ENCODE measurements at places on chromosomes 6 and 20.

DNA sequence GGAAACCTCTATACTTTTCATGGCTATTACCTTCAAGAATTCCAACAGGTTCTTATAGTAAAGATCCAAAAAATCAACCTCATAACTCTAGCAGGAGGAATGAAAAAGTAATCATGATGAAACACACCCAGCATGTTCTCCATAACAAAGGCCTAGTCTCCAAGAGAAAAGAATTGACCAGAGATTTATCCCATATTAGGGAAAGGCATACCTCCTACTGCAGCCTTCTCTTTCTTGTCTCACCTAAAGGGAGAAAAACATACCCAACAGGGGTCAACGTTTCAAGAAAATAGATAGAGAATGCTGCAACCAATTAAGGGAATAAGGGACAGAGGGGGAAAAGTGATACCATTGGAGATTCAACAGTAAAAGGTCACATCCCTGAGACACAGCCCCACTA is 262.5 kb downstream of the FRK start:
- DNase-seq: no peak

GRCh38 chr20:29689411-29690225 is 1567.8 kb upstream of the DEFB115 start:
- DNase-seq: peak; percentile 60

DNA sequence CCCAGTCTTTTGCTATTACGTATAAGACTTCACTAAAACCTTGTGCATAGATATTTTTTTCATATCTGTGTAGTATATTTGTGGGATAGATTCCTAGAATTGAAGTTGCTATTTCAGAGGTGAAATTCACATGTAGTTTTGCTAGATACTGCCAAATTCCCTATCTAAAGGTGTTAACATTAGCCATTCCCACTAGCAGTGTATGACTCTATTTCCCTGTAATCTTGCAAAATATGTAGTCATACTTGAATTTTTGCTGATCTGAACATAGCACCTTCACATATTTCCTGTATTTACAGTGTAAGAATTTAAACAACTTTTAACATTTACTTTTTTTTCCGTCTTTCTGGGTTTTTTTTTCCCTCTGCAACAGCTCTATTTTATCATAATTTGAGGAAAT is 24.9 kb downstream of the SENP6 start:
- DNase-seq: no peak

- peak; percentile 73 for DNase-seq
Measured at GRCh38 chr6:156886409-156886808, 109.2 kb downstream of the ARID1B start.

DNA sequence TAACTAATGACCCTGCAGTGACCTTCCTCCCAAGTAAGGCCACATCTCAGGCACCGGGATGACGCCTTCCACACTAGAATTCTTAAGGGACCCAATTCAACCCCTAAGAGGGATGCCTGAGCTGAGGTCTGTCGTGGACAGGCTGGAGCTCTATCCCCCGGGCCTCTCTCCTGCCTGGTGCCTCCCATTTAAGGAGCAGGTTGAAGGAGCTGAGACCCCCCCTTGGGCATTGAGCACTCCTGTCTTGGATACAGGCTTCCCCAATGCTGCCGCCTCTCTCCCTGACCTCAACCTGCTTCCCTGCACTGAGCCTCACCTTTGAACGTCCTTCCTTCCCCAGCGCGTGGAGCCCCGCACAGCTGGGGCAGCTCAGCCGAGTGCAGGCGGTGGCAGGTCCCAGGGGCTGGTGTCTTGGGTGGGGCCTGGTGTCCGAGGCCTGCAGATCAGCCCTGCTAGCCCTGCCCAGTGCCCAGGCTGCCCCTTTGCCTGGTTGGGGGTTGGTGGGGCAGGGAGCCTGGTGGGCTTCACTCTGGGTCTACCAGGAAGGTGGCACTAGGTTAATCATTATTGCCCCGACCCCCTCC is 19.9 kb upstream of the BHLHE23 start:
- no peak for DNase-seq

DNA sequence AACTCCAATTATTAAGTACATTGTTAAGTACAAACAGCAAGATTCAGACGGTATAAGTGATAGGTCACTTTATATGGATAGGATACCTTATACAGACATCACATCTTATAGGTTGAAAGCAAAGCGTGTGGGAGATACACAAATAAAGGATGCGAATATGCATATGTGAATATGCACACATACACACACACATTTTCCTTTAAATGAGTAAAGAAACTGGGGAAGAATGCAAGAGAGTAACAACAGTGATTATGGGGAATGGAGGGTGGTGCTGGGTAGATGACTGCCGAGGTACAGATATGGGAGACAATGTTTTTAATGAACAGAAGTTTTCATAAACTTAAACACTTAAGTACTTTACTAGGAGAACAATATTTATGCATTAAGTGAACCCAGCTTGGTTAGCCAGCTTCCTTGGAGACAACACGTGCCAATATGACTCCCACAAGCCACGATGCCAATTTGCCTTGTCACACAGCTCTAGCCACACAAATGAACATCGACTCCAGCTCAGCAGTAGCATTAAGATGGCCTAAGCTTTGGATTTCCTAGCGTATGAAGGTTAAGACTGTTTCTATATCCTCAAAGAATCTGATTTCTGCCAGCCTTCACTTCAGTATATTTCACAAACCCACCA is 96.6 kb downstream of the EPB41L2 start:
- DNase-seq: no peak

DNA sequence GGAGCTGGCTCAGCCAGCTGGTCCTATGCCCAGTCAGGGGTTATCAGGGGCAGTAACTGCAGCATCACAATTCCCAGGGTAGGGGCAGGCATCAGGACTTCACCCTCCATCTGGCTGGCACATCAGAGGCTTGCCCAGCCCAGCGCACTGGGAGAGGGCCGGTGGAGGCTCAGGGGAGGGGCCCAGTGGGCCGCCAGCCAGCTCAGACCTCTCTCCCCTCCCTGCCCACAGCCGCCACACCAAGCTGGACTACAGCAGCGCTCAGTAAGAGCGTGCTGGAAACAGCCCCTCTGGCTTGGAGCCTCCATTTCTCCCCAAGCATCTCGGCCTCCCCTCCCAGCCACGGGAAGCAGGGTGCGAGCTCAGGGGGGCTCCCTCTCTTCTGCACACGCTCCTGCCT is 22.0 kb downstream of the ADA start:
- no peak for DNase-seq

- DNase-seq: no peak
Measured at GRCh38 chr20:24462460-24463010, 6.9 kb upstream of the SYNDIG1 start.

DNA sequence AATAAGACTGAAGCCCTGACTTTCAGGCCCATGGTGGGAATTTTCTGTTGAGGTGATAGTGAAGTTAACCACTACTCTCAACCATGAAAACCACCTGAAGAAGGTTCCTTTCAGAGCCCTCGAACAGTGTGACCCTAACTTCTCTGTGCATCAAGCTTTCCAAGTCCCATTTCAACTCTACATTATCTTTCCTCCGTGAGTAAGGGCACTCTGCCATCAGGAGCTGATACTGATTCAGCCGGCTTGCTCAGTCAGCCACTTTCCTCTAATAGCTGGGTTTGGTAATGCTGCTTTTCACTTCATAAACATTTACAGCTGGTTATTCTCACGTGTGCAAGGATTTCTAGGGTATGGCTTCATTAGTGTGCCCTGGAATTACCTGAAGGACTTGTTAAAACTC is 10.7 kb upstream of the SLA2 start:
- no peak for DNase-seq

DNA sequence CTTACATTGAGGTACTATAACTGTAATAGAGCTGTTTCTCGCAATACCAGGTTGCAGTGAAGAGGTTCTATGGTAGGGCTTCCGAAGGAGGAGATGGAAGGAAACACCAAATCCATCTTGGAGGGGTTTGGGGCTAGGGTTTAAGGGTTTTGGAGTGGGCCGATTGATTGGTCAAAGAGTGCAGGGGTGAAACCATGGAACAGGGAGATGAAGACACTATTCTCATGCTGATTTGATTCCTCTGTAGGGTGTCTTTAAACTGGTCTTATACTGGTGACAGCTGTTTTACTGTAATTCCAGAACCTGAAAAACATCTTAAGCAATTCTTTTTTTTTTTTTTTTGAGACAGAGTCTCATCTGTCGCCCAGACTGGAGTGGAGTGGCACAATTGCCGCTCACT is 7.8 kb downstream of the SMIM13 start:
- DNase-seq: no peak

DNA sequence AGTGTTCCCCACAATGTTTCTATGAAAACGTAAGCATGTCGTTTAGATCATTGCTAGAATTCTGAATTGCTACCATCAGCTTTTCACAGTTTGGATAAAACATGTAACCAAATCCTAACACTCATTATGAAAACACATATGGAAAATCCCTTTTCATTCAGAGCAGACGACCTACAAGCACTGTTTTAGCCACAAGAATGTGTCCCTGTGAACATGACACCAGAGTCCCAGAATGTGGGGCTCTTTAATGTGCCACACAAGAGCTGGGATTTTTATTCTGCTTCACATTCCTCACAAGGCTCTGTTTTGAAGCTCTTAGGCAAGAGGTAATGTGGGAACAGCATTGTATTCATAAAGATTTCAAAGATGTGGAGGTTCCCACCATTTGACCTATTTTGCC is 141.1 kb upstream of the CITED2 start:
- no peak for DNase-seq

- no peak for DNase-seq
Measured at GRCh38 chr6:17705428-17705777, 1.3 kb downstream of the NUP153 start.

- peak; percentile 51 for DNase-seq
Measured at GRCh38 chr20:57435498-57436222, 44.5 kb downstream of the RBM38 start.

GRCh38 chr6:22023937-22024336 is 272.9 kb downstream of the PRL start:
- DNase-seq: no peak

DNA sequence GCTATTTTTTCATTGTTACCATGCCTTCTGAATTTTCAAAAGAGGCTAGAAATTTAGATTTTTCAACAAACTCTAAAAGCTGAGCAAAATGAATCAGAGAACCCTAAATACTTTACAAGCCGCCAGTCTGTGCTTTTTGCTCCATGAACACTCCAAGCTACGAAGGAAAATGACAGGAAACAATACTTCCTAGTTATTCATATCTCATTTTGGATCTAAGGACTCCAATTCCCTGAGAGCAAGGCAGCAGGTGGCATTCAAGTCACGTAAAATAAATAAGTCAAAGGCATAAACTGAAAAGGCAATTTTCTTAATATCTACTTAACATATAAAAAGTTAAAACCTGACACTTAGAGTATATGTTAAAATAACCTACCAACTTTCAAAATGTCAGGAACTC is 50.6 kb downstream of the PDSS2 start:
- DNase-seq: no peak

- DNase-seq: no peak
Measured at GRCh38 chr6:108222504-108222903, 38.3 kb downstream of the SNX3 start.

GRCh38 chr6:169204167-169204566 is 49.5 kb downstream of the THBS2 start:
- no peak for DNase-seq

GRCh38 chr6:157800420-157801237 is 22.4 kb upstream of the SNX9 start:
- DNase-seq: no peak

- peak; percentile 98 for DNase-seq
Measured at GRCh38 chr20:1469925-1470571, 3.4 kb upstream of the NSFL1C start.

DNA sequence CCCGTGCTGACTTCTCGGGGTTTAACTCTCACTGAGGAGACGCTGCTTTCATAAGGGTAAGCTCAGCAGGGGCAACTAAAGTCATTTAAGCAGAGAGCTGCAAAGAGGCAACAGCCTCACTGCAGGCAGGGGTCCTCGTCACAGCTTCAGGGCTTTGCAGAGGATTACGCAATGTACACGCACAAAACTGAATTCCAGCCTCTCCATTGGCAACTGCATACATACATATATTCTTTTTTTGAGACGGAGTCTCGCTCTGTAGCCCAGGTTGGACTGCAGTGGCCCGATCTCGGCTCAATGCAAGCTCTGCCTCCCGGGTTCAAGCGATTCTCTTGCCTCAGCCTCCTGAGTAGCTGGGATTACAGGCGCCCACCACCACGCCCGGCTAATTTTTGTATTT is 2.4 kb downstream of the GMEB2 start:
- DNase-seq: no peak

DNA sequence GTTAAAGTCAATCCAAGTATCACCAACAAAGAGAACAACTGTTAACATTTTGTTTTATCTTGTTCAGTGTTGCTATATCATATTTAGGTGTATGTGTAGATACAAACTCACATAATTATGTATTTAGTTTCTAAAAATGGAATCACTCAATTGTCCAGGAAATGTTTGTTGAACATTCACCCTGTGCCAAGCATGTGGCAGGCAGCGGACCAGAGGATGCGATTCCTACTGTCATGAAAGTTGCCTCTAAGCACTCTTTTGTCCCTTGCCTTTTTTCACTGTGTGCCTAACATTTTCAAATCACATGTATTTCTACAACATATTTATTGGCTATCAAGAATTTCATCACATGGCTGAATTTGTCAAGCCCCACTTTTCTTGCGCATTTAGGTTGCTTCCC is 16.9 kb upstream of the TGM2 start:
- no peak for DNase-seq

GRCh38 chr6:103113416-103113815 is 1719.9 kb downstream of the GRIK2 start:
- no peak for DNase-seq

- DNase-seq: peak; percentile 8
Measured at GRCh38 chr6:116876107-116876506, 935 bp upstream of the RFX6 start.

- no peak for DNase-seq
Measured at GRCh38 chr20:23205211-23205610, 119.1 kb upstream of the CD93 start.

DNA sequence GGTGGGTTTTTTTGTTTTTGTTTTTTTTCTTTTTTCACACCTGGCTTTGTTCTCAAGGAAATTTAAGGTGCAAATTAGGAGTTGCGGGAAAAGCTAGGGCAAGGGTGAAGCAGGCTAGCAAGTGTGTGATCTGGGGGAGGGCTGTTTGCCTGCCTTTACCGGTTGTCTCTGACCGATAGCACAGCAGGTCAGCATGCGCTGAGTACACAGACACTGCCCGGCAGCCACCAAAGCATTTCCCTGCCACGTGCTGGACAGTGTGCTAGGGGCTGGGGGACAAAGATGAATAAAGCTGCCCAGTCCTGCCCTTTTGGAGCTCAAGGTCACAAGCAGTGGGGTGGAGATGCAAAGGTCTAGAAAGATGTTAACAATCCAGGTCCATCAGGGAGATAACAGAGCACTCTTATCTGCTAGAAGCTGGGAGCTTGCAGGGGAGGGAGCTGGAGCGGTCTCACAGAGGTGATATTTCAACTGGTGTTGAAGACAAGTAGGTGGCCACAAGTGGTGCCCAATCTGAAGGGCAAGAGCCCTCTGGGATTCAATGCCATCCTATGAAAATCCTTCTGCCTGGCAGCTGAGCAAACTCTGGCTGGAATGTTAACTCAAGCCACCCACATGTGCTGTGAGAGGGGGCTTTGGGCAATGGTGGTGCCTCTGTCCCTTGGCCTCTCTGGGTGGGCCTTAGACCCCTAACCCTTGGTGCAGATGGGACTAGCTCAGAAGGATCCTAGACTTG is 24.5 kb downstream of the TTBK1 start:
- peak; percentile 89 for DNase-seq

All from small intestine (tissue), 16 donors.